ENCODE measurements at places on chromosomes 7 and 10.
A peak's percentile ranks its signal among the peaks of the same experiment; 100 is the strongest.

DNA sequence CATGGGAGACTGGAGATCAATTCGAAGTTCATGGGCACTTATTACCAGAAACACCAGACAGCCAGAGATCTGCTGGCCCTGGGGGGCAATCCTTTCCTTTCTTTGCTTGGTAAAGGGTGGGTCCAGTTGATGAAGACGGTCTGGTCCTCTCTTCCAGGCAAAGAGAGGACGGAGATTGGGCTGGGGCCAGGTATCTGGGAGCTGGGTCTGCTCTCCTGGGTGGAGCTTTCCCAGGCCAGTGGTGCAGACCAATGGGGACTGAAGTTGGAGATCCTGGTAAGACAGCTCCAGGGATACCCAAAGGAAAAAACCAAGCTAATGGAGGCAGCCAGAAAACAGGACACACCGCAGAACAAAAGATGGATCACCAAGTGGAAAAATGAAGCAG lies 18.3 kb downstream of the NOD1 start:
- no peak for DNase-seq
- H3K27ac ChIP-seq = peak overlapping the region; percentile 67
- peaks cover 22% of the 10 kb centered on the region for H3K4me1 ChIP-seq
- H3K27me3 ChIP-seq = no peaks in the 10 kb centered on the region
- H3K36me3 ChIP-seq = peaks cover 13% of the 10 kb centered on the region

GRCh38 chr7:100719523-100720278 lies 567 bp upstream of the EPO start:
- H3K4me3 ChIP-seq = no peak overlapping the region
- no peaks in the 10 kb centered on the region for H3K27me3 ChIP-seq
- no peak overlapping the region for H3K27ac ChIP-seq
- H3K36me3 ChIP-seq = no peaks in the 10 kb centered on the region
- DNase-seq = no peak

DNA sequence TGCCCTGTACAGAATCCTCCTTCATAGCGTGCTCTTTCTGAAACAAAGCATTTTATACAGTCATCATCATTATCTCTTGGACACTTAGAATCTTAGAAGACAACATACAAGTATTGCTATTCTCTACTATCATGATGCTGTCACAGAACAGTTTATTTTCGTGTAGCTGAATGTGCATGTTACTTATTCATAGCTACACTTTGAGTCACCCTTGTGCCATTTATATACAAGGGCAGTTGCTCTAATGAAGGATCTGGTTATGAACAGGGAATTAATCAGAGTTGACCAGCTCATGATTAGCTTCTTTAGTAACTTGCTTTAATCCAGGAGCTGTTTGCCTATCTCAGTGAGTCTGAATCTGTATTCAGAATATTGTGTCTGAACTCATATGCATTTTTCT lies 11.2 kb downstream of the CASP2 start:
- H3K27ac ChIP-seq = no peak overlapping the region
- H3K36me3 ChIP-seq = peaks cover 82% of the 10 kb centered on the region
- DNase-seq = no peak
- no peaks in the 10 kb centered on the region for H3K27me3 ChIP-seq

- H3K4me3 ChIP-seq = no peak overlapping the region
- no peaks in the 10 kb centered on the region for H3K27me3 ChIP-seq
- peaks cover 99% of the 10 kb centered on the region for H3K4me1 ChIP-seq
- H3K36me3 ChIP-seq = no peaks in the 10 kb centered on the region
- peak overlapping the region; percentile 91 for H3K27ac ChIP-seq
- DNase-seq = no peak
These were observed 5.2 kb upstream of the ZNF22 start for GRCh38 chr10:44995581-44995913.

GRCh38 chr10:93065675-93066543 lies 5.3 kb downstream of the CYP26C1 start:
- H3K36me3 ChIP-seq = no peaks in the 10 kb centered on the region
- H3K27ac ChIP-seq = no peak overlapping the region
- no peak for DNase-seq

DNA sequence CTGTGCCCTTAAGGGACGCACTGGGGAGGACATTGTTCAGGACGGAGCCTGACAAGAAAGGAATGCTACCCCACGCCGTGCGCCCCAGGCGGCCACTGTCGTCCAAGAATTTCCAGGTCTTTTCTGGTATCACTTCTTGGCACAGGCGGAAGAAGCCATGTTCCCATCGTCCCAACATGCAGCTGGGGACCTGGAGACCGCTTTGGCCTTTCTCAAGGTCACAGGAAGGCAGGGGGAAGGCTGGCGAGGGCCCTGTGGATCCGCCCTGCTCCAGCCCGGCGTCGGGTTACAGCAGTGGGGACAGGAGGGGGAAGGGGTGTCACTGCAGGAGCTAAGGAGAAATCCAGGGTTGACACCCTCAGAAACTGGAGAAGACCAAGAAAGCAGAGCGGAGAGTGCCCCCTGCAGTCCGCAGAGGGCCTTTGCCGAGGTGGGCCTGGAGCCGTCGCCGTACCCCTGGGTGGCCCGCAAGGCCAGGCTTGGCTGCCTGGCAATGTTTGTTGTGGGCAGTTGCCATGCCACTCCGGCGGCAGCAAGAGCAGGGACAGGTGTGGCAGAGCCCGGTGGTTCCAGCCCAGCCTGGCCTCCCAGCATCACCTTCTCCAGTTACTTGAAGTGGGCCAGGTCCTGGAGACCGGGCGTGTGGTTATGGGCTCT lies 104.1 kb downstream of the LHPP start:
- no peaks in the 10 kb centered on the region for H3K36me3 ChIP-seq
- no peak for DNase-seq
- no peak overlapping the region for H3K4me3 ChIP-seq
- H3K27me3 ChIP-seq = no peaks in the 10 kb centered on the region
- no peaks in the 10 kb centered on the region for H3K4me1 ChIP-seq

- H3K36me3 ChIP-seq = no peaks in the 10 kb centered on the region
- H3K4me1 ChIP-seq = no peaks in the 10 kb centered on the region
- H3K27ac ChIP-seq = peak overlapping the region; percentile 40
- H3K4me3 ChIP-seq = no peak overlapping the region
- DNase-seq = peak; percentile 64
These were observed 389.6 kb downstream of the GALNT17 start for GRCh38 chr7:71521506-71521905.

- no peaks in the 10 kb centered on the region for H3K36me3 ChIP-seq
- no peak overlapping the region for H3K4me3 ChIP-seq
- no peak for DNase-seq
- H3K27ac ChIP-seq = no peak overlapping the region
These were observed 7.3 kb upstream of the GRIFIN start for GRCh38 chr7:2483494-2483893.

GRCh38 chr7:21910253-21910652 lies 35.4 kb downstream of the CDCA7L start:
- no peak for DNase-seq
- H3K27ac ChIP-seq = no peak overlapping the region
- H3K4me1 ChIP-seq = no peaks in the 10 kb centered on the region
- no peak overlapping the region for H3K4me3 ChIP-seq
- no peaks in the 10 kb centered on the region for H3K36me3 ChIP-seq

Measured in tibial artery (tissue), 4 donors.